ENCODE measurements at places on chromosomes 3 and 15. TPM values are rescaled to one million over a fixed set of nuclear protein-coding genes. Genes with fewer than 3 reads are reported as not detected.

DNA sequence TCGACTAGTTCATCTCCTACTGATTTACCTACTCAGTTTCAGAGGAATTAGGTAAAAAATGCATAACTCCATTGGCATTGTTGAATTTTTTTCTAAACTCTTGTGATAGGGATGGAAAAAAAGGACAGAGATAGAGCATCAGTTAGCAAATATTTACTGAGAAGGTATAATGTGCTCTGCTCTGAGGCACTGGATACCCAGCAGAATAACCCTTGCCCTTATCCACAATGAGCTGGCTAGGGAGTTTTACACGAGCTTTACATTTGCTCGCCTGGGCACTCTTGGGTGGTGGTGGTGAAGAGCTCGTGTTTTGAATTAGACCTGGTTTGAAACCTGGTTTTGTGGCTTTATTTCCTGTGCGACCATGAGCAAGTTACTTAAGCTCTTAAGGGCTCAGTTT lies 149.6 kb downstream of the RORA start:
- no peak for DNase-seq

GRCh38 chr15:38626443-38627050 lies 61.9 kb upstream of the RASGRP1 start:
- DNase-seq, result no peak

IL12A gene
- 3.6 TPM for total RNA-seq

DNA sequence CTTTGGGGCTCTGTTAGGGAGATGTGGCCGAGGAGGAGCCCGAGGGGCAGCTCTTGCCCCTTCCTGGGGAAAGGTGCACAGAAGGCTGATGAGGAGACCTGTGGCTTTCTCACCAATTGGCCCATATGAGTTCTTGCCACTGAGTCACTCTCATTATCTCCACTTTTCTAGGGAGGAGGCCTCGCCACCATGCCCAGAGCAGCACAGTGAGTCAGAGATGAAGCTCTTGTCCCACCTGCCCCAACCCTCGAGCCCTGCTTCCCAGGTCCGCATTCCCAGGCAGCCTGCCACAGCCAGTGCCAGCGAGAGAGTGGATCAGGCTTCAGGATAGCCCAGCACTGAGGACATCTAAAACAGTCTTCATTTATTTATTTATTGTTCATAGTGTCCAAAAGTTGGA lies 53.5 kb downstream of the AMOTL2 start:
- no peak for DNase-seq

TTLL13 gene
- not detected for total RNA-seq

DNA sequence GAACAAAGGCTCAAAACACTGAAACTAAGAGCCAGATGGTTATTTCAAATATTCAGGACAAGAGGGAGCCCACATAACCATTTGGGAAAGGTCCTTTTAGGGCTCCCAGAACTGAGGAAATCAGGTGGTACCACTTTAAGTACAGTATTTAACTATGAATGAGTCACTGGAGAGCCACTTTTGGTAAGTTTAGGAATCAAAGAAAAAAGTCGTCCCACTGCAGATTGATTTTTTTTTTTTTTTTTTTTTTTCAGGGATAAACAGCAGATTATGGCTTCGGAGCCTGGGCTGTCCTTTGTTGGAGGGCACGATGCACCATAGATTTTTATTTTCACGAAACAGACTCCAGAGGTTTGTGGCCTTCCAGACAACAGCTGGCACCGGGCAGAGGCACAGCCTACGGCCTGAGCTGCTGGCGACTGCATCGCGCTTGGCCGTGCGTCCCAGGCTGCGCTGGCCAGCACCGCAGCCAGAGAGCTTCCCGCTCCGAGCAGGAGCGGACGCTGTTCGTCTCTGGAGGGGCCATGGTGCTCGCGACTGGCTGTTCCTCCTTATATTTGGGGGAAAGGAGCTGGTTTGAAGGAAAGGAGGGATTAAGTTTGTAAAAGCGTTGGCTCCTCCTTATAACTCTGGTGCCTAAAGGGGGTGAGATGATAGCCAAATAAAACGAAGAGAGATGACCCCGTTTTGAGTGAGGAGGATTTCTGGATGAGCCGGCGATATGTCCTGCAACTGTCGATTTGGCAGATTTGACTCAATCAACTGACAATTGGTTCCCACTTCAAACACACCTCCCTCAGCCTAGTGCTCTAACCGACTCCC lies 152.9 kb upstream of the GOLIM4 start:
- DNase-seq, result no peak

DNA sequence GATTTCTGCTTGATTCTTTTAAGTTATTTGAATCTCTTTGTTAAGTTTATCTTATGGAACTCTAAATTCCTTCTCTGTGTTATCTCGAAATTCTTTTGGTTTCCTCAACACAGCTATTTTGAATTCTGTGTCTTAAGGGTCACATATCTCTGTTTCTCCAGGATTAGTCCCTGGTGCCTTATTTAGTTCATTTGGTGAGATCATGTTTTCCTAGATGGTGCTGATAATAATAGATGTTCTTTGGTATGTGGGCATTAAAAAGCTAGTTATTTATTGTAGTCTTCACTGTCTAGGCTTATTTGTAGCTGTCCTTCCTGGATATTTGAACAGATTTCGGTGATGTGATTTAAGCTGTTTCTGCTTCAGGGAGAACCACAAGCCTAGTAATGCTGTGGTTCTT lies 615.6 kb upstream of the NECTIN3 start:
- peak; percentile 24 for DNase-seq

DNA sequence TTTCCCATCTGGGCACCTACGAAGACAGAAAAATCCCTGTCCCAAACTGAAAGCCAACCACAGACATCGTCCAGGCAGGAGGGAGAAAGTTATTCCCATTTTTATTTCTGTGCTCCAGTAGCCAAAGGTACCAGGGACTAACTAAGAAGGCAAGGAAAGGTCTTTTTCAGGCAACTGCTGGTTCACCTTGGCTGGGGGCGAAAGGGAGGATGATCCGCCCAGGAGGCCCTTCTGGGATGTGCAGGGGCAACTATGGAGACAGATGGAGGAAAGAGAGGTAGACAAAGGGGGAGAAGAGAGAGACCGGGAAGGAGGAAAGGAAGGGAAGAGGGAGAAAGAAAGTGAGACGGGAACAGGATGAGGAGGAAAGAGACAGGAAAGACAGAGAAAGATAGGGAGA lies 13.3 kb downstream of the WNT5A start:
- no peak for DNase-seq

DNA sequence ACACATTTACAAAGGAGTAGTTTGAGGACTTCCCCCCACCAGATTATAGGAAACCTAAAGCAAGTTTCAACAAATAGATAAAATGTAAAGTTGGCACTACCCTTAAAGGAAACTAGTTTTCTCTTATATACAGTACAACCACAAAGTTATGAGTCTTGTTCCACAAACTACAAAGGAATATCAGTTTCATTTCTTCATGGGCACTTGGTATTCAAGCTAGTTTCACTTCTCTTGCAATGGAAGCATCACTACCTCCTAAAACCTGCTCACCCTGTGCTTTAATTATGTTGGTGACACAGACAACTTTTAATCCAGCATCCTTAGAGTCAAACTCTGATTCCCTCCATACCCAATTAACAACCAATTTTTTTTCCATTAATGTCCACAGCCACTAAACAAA lies 707.0 kb downstream of the ROBO2 start:
- no peak for DNase-seq

GRCh38 chr3:126097801-126098200 lies 13.9 kb upstream of the SLC41A3 start:
- DNase-seq, result no peak

- no peak for DNase-seq
Observed at GRCh38 chr3:22893644-22894325, 309.3 kb upstream of the UBE2E2 start.

FRMD5 gene
- 0.97 TPM for total RNA-seq

ITIH4 gene
- 0.80 TPM for total RNA-seq

GRCh38 chr3:113531826-113532697 lies at the start of gene SIDT1:
TSS of gene SIDT1 (plus strand) at chr3:113532555. CDS start at chr3:113533022, 467 bp downstream.
- DNase-seq, result no peak

POC1A gene
- total RNA-seq, result 20.5 TPM

VEPH1 gene
- total RNA-seq, result 32.3 TPM

DNA sequence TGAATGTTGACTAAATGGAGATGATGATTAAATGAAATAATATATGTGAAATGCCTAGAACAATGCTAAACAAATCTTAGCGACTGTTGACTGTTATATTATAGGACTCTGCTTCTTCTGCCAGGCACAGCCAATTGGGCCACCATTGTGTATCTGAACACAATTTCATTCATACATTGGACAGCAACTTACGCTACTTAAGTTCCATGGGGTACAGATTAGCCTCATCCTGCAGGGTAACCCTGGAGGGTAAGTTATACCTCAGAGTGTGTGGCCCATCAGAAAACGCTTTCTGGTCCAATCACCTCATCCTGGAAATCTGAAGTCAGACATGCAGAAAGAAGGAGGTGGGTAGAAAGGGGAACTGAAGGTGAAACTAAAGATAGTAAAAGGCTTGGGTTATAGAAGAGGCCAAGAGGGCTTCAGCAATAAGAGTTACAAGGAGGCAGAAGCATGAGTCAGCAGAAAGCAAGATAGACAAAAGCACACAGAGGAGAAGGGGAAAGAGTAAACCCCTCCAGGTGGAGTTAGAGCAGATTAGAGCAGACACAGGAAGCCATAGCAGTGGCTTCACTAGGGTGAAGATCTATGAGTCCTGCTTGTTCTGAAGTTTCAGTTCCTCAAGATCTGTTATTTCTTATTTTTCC lies 119.3 kb upstream of the SLC24A5 start:
- DNase-seq, result no peak

NGLY1 gene
- 23.6 TPM for total RNA-seq

DNA sequence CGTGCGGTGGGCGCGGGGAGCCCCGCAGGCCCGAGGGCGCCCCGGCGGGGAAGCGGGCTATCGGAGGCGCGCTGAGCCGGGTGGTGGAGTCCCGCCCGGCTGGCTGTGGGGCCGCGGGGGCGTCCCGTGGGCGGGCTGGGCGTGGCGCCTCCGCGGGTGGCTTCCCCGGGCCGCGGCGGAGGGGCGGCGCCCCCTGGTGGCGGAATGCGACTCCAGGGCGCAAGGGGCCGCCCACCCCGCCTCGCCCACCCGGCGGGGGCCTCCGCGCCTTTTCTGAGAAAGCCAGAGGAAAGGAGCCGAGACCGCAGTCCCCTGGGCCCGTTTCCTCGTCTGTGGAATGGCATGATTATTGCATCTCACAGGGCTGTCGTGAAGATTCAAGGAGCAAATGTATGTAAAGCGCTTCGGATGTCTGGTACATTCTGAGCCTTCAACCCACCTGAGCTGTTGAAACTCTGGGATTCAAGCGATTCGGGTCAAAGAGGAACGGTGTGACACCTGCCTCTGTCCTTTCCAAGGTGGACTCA lies 31.9 kb upstream of the RAB6B start:
- DNase-seq, result no peak

DNA sequence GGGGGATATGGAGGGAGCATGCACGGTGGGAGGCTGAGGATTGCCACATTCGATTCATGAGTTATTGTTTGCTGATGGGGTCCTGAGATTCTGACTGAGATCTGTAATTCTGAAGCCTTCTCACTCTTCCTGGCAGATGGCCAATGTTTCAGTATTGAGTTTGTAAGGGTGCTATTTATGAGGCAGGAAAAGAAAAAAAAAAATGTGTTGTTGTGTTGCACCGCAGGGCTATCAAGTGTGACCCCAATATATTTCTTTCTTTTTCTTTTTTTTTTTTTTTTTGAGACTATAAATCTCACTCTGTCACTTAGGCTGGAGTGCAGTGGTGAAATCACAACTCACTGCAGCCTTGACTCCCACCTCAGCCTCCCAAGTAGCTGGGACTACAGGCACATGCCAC lies 3.2 kb upstream of the SENP2 start:
- DNase-seq, result no peak

DNA sequence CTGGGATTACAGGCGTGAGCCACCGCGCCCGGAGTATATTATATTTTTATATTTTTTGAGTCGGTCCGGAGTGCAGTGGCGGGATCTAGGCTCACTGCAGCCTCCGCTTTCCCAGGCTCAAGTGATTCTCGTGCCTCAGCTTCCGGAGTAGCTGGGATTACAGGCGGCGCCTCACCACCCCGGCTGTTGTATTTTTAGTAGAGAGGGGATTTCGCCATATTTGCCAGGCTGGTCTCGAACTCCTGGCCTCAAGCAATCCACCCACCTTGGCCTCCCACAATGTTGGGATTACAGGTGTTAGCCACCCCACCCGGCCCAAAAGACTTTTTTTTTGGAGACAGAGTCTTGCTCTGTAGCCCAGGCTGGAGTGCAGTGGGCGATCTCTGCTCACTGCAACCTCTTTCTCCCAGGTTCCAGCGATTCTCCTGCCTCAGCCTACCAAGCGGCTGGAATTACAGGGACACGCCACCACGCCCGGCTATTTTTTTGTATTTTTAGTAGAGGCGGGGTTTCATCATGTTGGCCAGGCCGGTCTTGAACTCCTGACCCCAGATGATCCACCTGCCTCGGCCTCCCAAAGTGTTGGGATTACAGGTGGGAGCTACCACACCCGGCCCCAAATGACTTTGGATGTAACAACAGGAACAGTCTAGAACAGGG lies 1.0 kb downstream of the ZNF589 start:
- DNase-seq, result no peak

GRCh38 chr15:82810061-82810889 lies 847 bp downstream of the WHAMM start:
- DNase-seq, result peak; percentile 29

SEMA3B gene
- 24.8 TPM for total RNA-seq

- peak; percentile 4 for DNase-seq
Observed at GRCh38 chr15:100111125-100112060, 230.4 kb downstream of the ADAMTS17 start.

MRAS gene
- 75.4 TPM for total RNA-seq

- no peak for DNase-seq
Observed at GRCh38 chr3:189586941-189587663, 44.1 kb upstream of the TP63 start.

LYZL4 gene
- total RNA-seq, result not detected

DNA sequence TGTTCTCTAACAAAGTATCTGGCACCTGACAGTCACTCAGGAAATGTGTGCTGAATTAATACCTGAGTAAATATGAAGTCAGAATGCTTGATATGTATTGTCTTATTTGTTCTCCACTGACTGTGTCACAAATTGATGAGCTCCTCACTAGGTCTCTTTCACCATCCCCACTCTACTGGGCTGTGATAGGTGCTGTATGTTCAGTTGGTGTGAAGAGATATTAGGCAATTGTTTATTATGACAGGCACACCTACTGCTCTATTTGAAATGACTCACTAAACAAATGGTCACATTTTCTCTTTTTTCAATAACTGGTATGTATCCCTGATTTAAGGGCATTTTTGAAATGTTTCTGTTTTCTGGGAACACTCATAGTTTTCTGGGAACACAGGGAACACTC lies 25.2 kb upstream of the CCDC39 start:
- no peak for DNase-seq

- no peak for DNase-seq
Observed at GRCh38 chr3:169246158-169246557, 417.4 kb downstream of the MECOM start.

Data from HFFc6 (cell line).